ENCODE measurements at places on chromosomes 16 and 17.

- no peak for DNase-seq
These were observed 146.3 kb upstream of the NOL11 start for GRCh38 chr17:67571478-67571877.

DNA sequence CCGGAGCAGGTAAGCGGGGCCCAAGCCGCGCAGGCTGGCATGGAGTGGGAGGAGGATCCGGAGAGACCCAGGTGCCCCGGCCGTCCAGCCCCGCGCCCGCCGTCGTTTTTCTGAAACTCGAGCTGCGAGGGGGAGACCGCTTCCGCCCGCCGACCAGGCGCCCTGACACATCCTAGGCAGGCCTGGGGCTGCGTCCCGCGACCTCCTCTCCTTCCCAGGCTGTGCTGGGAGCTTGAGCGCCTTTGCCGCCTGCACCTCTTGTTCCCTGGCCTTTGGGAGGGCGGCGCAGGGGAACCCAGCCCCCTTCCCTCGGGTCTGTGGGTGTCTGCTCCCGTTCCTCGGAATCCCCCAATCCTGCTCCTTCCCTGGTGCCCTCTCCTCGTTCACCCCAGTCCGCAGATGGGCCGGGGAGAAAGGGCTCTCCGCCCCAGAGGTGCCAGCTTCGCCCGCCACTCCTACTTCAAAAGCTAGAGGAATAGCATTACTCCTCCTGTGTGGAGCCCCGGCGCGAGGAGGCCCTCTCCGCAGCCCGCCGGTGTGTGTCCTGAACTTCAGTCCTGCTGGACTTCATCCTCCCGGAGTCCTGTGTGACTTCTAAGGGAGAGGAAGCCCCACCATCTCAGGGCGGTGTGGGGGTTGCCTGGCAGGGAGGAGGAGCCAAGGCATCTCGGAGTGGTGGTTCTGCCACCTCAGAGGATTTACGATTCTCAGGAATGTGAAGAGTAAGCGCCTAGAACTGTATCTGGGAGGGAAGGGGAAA, 1.0 kb downstream of the NHERF1 start:
- no peak for DNase-seq

DNA sequence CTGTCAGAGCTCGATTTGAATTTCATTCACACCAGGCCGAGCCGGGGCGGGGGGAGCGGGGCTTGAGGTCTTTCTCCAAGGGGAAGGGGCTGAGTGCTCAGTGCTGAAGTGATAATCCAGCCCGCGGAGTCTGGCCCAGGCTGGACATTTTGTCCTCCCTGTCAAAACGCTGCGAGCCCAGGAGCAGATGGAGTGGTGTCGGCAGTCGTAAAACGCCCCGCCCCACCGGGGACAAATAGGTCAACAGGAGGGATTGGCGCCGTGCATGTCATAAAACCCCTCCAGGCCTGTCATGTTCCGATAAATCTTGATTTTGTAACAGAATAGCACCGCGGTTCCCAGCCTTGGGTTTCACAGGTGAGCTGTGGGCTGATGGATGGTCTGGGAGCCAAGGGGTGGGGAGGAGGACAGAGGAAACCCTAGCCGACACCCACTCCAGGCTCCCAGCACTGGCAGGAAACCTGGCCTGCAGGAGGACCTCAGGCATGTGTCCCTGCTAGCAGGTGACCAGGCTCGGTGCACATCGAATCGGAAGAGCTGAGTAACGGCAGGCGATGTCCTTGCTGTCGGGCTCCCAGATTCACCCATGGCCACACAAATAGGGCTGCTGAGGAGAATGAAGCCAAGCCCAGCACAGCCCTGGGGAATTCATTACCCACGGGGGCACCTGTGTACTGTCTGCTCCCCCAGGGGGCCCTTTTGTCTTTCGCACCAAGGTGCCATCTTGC, 341.4 kb downstream of the FOXL1 start:
- no peak for DNase-seq

- no peak for DNase-seq
These were observed 550 bp upstream of the RNF213 start for GRCh38 chr17:80260069-80260535.

DNA sequence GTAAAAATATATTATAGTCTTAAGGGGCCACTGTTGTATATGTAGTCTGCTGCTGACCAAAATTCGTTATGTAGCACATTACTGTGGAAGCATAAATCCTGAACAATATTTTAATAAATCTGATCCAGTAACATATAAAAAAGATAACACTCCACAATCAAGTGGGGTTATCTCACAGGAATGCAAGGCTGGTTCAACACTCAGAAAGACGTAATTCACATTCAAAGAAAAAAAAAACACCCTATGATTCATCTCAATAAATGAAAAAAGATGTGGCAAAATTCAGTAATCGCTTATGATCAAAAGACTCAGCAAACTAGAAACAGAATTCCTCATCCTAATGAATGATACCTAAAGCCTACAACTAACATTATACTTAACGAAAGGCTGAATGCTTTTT, 47.8 kb downstream of the CREBBP start:
- DNase-seq = no peak

DNA sequence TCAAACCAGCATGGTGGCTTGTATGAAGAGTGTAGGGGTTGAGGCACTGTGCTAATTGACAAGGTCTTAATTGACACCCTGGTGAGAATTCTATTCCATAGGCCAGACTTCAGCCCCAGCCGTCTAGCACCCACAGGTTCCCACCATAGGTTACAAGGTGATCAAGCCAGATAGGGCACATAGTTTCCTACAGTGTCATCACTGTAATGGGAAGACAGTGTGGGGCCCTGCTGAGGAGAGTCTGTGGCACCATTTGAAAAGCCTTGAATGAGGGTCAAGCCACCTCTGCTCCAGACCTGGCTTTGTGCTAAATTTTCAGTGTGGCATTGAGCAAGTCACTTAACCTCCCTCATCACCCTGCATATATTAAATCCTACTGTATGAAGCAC, 36.2 kb downstream of the YPEL2 start:
- no peak for DNase-seq

- no peak for DNase-seq
These were observed 7.0 kb upstream of the ZNF652 start for GRCh38 chr17:49369089-49369488.

DNA sequence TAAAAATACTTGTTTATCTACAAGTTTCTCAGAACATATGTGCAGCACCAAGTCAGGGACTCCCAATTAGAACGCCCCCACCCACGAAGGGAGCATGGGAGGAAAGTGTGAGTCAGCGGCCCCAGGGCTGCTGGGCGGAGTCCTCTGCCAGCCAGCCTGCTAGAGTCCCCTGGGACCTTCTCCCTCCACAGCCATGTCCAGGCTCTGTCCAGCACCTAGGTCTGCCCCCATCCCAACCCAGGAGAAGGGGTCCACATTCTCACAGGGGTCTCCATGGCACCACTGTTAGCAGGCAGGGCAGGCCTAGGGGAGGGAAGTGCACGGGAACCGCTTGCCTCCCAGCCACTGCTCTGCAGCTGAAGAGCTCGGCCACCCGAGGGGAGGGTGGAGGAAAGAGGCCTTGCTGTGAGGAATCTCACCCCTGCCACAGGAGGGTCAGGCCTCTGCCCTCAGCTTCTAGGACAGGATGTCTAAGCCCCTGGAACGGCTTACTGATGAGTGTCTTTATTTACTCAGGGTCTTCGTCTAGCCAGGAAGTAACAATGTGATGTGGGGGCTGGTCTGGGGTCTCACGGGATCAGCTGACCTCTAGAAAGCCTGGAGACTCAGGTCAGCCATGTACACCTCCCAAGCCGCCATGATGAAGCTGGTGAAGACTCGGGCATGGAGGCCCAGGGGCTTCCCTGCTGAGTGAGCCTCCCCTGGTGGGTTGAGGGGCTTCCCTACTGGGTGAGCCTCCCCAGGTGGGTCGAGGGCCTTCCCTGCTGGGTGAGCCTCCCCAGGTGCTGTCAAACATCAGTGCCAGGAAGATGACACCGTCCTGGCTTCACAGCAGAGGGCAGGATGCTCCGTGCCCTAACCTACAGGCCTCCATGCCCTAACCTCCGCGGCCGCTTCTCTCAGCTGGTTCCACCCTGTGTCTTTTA, 190.3 kb downstream of the RBFOX3 start:
- DNase-seq = no peak
